ENCODE measurements at places on chromosomes 2 and 18.

DNA sequence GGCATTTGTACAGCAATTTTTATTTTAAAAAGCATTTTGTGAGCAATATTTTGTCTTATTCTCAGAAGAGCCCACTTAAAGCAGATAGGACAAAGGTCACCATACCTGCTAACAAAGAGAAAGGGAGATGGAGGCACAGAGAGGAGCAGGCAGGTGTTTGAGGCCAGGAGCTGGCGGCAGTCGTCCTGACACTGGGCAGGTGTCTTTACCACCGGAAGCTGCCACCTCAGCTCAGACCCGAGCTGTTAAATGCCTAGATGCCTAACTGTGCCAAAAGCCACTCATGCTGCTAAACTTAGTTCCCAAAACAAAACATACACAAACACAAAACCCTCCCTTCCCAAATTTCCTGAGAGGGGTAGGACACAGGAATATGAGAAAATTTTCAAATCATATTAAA is 120.9 kb downstream of the CNTNAP5 start:
- no peak for DNase-seq

GRCh38 chr18:32049393-32050171 is 31.0 kb downstream of the RNF125 start:
- DNase-seq = no peak

DNA sequence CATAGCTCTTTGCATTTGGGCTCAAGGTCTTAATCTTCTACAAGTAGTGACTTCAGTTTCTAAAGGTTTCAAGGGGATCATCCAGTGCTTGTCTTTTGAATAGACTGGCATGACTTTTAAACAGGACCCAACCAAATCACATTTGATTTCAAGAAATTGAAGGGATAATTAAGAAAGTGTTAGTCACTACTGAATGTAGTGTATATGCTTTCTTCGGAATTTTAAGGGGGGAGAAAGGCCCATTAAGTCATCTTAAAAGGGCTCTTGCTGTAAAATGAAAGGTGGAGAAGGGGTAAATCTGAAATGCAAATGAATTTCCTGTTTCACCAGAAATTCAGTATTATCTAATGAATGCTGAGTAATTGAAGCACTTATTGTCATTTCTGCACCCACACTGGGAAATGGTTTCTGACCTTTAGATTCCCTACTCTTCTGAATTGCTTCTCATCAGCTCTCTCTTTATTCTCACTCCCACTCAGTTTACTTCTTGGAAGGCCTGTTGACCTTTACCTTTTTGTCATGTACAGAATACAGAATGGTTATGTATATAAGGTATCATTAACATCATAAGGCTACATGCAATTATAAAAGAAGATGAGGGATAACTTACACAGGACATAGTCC is 241.4 kb downstream of the SLC8A1 start:
- no peak for DNase-seq

DNA sequence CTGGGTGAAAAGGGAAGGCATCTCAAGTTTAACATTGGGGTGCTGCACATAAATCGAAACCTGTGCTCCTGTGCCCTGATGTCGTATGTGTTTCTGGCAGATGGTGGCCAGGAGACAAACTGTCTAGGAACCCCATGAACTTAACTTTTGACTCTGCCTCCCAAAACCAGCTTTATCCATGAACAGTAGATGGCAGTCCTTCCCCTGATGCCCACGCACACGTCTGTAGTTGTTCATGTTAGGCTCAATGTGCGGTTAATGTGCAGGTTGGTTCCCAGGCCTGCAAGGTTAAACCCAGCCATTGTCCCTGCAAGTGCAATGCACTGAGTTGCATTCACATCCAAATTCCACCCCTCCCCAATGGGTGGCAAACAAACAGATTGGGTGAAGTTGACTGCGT is 44.1 kb upstream of the SIX3 start:
- DNase-seq = no peak

- DNase-seq = no peak
Observed at GRCh38 chr2:176851889-176852483, 360.6 kb upstream of the HNRNPA3 start.

DNA sequence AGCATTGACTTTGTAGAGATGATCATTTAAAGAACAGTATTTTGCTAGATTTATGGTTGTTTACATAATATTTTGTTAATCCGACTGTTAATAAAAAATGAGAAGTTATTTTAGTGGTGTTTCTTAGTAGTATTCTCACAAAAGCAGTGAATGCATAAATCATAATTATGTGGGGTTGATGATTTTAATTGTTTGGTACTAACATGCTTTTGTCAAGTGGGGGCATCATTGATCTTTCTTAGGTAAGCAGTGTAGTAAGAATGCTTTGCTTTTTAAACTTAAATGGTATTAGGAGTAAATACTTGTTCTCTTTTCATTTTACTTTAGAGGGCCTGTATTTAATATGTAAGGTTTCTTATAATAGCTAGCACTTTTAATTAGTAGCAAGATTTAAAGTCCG is 109.2 kb upstream of the OTX1 start:
- DNase-seq = no peak

GRCh38 chr2:71772510-71773172 is 319.3 kb downstream of the DYSF start:
- DNase-seq = no peak

DNA sequence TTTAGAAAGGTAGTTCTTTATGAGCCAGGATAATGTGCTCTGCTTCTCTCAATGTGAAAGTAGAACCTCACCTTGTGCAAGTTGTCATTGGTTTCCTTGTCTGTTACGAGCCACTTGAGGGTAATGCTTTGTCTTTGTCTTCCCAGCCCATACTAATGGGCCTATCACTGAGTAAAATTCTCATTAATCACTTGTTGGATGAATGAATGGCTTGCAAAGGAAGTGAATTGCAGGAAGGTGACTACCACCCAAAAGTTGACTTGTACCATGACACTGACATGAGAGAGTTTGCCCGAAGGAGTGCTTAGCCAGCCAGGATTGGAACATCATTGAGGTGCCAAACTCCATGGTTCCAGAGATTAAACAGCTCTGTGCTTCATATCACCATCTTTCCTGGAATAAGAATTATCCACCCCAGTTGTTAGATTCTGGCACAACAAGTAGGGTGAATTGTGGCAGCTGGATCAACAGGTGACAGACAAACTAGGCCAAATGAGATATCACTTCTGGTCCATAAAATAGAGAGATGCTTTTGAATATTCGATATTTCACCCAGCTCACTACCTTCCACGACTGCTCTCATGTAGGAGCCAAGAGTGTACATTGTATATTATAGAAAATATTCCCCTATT is 20.5 kb upstream of the CD28 start:
- no peak for DNase-seq

DNA sequence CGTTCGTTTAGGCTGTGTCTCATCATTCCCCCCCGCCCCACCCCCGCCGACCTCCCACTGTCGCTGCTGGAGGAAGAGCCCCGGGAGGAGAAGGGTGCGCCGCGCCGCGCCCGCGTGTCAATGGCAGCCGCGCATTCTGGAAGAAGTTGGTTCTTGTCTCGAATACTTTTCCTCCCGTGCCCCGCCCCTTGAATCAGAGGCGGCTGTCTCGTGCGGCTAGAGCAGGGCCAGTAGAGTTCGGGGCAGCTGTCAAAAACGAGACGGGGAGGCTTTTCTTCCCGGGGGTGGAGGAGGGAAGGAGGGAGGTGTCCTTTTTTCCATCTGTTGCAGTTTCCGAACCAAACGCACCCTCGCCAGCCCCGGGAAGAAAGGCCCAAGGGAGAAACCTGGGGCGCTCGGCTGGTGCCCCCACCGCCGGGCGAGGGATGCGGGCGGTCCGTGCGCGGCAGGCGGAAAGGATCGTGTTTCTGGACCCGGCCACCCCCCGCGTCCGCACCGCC is 410 bp upstream of the TGIF1 start:
- peak; percentile 77 for DNase-seq

GRCh38 chr2:146457221-146457620 is 1387.6 kb upstream of the ACVR2A start:
- DNase-seq = no peak

- no peak for DNase-seq
Observed at GRCh38 chr2:203586696-203587095, 51.6 kb upstream of the RAPH1 start.

DNA sequence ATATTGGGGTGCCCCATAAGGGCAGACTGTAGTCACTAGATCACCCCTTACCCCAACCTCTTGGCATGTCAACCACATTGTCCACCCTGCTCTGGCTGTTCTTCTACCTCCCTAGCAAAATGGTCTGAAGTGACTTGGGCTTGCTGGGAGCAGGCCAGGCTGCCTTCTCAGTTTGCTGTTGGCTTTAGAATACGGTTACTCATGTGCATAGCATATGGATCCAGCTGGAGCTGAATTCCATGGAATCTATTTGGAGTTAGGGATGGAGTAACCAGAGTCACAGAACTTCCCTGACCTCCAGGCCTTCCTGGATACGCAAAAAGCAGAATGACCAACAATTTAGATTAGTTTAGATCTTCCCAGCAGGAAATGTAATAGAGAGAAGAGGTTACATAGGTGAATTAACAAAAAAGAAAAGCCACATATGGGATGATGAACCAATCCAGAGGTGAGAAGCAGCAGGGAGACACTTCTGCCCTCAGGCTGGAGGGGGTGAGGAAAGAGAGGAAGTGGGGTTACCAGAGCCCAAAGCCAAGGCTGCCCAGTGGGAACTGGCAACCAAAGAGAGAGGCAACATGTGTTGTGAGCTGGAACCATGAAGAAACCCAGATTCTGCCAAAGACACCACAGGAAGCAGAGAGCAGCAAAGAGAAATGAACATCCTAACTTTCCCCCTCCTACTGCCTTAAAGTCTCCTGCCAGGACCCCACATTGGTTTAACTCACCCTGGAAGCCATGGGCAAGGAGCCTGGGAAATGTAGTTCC is 26.1 kb downstream of the PKDCC start:
- no peak for DNase-seq

DNA sequence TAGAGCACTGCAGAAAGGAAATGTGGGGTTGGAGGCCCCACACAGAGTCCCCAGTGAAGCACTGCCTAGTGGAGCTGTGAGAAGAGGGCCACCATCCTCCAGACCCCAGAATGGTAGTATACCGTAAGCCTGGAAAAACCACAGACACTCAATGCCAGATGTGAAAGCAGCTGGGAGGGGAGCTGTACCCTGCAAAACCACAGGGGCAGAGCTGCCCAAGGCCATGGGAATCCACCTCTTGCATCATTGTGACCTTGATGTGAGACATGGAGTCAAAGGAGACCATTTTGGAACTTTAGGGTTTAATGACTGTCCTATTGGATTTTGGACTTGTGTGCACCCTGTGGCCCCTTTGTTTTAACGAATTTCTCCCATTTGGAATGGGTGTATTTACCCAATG is 75.3 kb upstream of the SERPINE2 start:
- DNase-seq = no peak

DNA sequence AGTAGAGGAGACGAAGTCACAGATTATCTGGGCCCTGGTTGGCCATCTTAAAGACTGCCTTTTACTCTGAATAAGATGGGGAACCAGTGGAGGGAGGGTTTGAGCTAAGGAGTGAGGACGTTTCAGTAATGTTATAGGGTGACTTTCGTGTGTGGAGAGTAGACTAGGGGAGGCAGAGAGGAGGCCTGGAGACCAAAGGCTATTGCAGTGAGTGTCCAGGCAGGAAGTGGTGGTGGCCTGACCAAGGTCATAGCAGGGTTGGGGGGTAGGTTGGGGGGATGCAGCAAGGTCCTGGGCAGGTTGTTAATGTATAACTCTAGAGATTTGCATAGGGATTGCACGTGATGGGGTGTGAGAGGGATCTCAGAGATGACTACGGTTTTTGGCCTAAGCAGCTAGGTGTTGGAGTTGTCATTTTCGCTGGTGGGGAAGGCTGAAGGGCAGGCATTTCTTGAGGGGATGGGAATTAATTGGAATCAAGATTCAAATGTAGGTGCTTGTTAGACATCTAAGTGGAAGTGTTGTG is 4.9 kb downstream of the CEP192 start:
- DNase-seq = no peak

- DNase-seq = no peak
Observed at GRCh38 chr2:112256654-112257053, 1.8 kb upstream of the ZC3H8 start.

- DNase-seq = no peak
Observed at GRCh38 chr2:53505826-53506225, 261.8 kb upstream of the CHAC2 start.

GRCh38 chr2:135637456-135638087 is 104.1 kb upstream of the UBXN4 start:
- no peak for DNase-seq

GRCh38 chr18:23867006-23867405 is 147.5 kb upstream of the TTC39C start:
- no peak for DNase-seq

DNA sequence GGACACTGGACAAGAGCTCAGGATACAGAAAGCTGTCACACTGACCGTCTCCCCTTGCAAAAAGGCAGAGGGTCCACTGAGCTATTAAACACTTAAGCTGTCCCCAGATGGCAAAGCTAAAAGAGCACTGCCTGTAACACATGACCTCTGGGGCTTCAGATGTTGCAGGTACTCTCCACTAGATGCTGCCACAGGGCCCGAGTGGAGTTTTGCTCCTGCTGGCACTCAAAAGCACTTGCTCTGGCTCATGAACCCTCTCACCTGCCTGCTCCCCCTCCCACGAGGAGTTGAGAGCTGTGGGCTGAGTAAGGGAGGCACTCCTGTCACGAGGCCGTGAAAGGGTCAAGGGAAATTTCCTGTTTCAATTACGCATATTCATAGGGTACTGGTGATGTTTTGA is 227.9 kb downstream of the PRKCE start:
- DNase-seq = no peak

DNA sequence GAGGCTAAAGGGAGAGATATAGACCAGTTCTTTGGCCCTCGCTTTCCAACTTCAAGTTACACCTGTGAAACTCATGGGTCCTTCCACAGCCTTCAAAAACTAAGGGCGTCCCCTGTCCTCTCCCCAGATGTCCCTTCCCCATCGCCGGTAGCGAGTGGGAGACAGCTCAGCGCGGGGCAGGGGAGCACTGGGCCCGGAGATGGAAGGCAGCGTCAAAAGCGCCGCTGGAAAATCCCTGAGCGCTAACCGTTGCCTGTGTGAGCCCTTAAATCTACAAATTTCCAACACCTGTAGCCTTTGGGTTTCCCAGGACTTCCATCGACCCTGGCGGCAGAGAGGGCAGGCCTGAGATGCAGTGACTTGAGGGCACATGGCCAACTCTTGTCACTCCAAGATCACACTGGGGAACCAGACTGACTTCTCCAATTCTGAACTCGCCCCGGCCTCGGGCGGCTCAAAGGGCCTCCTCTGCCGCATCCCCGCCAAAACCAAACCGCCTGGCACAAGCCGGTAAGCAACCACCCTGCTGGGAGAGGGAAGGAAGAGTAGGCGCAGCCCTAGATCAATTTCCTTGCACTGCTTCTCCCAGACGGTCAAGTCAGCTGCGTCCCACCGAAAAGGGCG is 879 bp upstream of the EPAS1 start:
- DNase-seq = peak; percentile 28

DNA sequence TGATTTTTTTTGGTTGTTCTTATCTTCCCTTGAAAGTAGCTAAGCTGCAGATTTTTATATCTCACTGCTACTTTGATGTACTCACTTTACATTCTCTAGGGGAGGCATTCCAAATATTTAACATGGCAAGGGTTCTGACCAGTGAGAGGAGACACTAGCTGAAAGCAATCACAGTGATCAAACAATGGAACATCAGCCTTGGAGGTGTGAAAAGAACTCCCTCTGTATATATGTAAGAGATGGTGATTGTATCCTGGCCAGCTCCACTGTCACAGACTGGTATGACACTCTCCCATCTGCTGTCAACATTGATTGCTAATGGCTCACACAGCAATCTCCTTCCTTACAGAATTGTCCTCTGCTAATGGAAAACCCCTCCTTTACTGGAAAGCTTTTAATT is 291.7 kb upstream of the CDH19 start:
- no peak for DNase-seq
